ENCODE measurements at places on chromosomes 12 and 14. TPM values are rescaled to one million over a fixed set of nuclear protein-coding genes. Genes with fewer than 3 reads are reported as not detected.

DNA sequence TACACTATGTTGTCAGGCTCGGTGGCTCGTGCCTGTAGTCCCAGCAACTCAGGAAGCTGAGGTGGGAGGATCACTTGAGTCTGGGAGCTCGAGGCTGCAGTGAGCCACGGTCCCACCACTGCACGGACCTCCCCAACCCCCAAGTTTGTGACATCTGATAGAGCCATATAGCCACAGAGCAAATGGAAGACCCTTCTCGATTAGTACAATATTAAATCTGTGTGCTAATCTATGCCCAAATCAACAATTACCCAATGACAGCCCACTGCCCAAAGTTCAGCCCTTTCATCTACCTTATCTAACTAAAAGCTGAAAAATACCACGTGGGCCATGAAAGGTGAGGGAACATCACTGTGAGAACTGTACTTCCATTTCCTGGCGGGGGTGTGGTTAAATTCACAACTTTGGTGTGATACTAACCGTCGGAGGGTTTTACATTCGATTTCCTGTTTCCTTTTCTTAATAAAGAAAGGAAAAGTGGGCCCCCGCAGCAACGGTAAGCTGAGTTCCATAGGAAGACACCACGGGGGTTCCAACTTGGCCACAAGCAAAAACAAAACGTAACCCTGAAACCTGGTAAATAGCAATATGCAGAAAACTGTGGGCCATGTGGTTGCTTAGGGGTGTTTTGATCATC lies 31.2 kb upstream of the FOS start:
- DNase-seq: peak; percentile 86

- no peak for DNase-seq
Observed at GRCh38 chr14:64654246-64654900, 49.9 kb upstream of the PLEKHG3 start.

DNA sequence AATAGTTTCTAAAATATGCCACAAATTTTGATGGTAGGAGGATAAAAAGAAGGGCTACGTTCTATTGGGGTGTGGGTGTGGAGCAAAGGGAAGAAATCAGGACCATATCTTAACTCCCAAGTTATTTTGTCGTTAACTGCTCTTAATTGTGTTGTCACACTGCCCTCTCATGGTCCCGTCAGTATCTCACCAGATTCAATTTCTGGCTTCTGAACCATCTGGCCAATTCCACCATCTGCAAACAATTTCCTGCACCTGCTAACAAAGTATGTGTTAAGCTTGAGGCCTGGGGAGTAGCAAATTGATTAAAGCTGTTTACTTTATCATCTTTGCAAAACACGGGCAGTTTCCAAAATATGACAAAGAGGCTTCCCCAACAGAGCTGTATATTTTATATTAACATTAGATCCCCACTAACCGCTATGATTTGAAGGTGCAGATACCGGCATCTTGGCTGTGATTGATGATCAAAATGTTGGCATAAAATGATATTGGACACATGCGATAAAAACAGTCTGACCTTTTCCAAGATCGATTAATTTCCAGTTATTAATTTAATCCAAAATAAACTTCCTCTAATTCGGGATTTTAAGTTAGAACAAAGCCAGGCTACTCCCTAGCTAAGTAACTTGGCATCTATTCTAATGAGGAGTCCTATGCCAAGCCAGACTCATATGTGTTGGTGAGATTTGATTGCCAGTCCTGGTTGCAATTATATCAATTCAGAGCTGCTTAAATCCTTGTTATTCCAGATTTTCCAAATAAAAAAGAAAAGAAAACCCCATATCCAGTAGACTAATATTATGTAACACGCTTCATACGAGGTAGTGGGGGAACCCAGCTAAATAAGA lies 6.9 kb upstream of the DNM1L start:
- DNase-seq: peak; percentile 31

DNA sequence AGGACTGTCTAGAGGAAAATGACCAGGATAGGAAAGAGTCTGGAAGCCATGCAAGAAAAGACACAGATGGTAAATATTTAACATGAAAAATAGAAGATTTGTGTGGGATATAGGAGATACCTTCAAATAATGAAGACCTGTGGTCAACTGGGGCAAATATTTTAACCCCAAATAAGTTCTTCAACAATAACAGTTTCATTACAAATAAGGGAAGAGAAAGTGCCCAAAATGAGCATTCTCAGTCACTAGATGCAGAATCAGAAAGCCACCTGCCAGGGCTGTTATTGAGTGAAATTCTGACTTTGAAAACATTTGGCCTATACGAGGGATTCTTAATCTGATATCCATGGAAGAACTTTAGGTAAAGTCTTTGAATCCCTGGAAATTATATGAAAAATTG lies 231.2 kb upstream of the PLEKHG7 start:
- DNase-seq: no peak

DNA sequence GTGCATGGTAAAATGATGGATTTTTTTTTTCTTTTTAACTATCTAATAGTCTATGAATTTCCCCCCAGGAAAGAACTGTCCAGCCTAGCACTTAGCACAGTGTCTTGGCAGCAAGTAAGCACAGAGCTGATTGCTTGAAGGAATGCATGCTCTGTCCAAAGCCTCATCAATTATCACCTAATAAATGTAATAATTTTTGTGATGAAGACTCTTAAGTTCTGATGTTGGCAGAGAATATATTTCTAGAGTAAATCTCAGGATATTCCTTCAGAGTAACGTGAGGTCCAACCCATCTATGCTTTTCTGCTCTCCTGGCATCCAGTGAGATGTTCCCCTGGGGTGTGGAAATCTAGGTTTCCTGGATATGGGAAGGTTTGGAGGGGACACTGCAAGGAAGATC lies 152.4 kb downstream of the TMX1 start:
- DNase-seq: no peak

DNA sequence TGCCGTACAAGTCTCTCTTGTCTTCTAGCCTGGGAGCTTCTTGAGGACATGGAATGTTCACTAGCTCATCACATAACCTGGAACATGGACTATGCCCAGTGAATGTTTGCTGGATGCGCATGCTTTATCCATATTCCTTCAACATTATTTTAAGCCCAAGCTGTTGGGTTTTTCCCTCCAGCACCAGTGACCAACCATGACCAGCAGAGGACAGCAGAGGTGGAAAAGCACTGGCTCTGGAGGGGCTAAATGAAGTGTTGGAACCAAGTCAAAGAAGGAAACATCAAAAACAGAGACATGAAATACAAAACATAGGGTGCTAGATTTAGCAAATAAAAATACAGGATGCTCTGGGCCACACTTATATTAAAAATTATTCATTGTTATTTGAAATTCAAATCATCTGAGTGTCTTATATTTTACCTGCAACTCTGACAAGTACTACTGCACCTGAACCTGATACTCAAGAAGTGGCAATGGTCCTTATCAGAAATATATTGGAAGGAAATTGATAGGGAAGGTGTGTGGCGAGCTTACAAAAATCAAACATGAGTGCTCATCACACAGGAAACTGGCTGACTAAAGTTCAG lies 23.1 kb upstream of the HELB start:
- peak; percentile 55 for DNase-seq

- no peak for DNase-seq
Observed at GRCh38 chr12:23564451-23565152, 384.9 kb downstream of the SOX5 start.

DNA sequence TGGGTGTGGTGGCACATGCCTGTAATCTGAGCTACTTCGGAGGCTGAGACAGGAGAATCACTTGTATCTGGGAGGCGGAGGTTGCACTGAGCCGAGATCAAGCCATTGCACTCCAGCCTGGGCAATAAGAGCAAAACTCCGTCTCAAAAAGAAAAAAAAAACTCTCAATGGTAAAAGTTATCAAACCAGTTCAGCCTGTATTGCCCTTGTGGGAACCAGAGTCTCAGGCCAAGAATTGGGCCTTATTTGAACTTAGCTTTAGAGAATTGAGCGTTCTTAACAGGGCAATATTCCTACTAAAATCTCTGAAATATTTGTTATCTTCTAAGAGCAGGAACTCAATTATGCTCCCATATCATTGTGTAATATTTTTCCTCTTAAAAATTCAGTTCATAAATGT lies 7.7 kb upstream of the MDM2 start:
- no peak for DNase-seq

GRCh38 chr14:61331992-61332657 lies 10.7 kb downstream of the PRKCH start:
- no peak for DNase-seq

- no peak for DNase-seq
Observed at GRCh38 chr12:16228067-16228466, 49.4 kb downstream of the SLC15A5 start.

- DNase-seq: no peak
Observed at GRCh38 chr12:104243551-104243950, 28.0 kb downstream of the TXNRD1 start.

DNA sequence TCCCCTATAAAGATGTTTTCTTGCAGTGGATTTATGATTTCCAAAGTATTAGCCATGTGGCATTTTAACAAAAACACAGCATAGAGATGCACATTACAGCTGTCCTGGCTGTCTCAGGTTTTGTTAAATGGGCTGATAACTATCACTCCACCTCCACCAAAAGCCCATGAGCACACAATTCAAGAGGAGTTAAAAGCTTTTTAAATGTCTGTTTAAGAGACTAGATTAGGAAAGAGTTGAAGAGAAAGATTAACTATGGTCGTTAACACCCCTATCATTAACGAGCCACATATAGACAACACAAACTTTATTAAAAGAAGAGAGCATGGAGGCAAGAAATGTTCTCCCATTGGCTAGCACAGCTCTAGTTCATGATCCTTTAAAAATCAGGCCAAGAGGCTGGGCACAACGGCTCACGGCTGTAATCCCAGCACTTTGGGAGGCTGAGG lies 14.5 kb downstream of the CBX5 start:
- DNase-seq: no peak

- DNase-seq: no peak
Observed at GRCh38 chr14:28719130-28719529, 47.5 kb upstream of the FOXG1 start.

- DNase-seq: peak; percentile 2
Observed at GRCh38 chr14:105885561-105886320, 359.4 kb downstream of the TMEM121 start.

DNA sequence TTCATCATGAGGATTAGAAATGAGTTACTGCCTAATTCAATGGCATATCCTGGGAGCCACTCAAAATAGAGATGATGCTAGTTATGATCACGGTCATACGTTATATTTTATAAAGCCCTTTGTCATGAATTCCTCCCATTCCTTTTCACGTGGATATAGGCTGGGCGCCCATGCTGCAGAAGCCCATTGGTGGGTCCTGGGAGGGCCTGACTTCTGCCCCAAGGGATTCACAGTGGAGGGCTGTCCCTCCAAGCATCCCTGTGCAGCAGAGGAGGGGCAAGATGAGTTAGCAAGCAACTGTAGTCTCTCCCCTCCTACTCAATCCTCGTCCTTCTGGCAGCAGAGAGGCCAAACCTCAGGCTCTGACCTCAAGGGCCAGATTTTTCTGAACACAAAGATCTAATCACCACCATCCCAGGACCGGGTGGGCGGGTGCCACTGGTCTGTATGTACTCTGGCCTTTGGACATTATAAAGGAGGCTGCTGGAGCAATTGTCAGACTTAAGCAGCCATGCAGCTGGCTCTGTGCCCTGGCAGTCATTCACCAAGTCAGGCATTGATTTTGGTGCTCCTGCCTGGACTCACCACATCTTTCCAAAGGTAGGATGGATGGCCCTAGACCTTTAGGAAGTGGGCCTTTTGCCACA lies 8.6 kb downstream of the GLTP start:
- no peak for DNase-seq

DNA sequence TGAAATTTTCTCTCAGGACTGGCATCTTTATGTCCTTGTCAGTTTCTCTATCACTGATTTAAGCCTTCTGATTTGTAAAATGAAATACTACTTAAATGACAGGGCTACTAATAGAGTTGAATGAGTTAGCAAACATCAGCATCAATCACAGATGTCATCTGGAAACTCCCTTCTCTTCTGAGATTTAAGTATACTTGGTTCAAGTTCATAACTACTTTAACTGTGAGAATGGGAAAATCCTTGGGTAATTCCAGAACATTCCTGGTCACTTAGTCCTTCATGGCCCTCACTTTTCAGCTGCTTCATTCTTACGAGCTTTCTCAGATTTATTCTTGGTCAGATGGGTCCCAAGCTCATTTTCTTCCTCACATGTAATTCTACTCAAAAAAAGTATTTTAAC lies 1655.3 kb upstream of the FLRT2 start:
- no peak for DNase-seq

- DNase-seq: no peak
Observed at GRCh38 chr12:91620992-91621391, 438.4 kb upstream of the DCN start.

GRCh38 chr12:43338848-43339526 lies 213.0 kb downstream of the ADAMTS20 start:
- DNase-seq: no peak

- no peak for DNase-seq
Observed at GRCh38 chr12:125687820-125688219, 622.6 kb downstream of the AACS start.

DNA sequence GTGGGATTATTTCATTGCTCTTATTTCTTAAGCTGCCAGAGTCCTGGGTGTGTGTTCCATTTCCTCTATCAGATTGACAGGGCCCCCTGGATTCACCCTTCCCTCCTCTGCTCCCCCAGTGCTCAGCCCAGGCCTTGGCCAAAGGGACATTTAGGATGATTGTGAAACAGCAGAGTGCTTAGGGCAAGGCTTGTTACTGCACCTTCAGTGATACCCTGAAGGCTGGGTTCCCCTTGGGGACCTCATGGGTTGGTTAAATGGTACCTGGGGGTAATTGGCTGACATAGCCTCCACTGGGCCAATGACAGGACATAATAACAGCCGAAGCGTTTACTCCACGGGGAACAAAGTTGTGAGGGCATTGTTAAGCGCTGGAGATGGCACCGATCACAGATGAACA lies 1.3 kb upstream of the KRT72 start:
- DNase-seq: no peak

The STAB2 gene
- not detected for total RNA-seq

The RAD9B gene
- total RNA-seq: 2.2 TPM

The NYNRIN gene
- total RNA-seq: 0.16 TPM

The IL31 gene
- total RNA-seq: 4.0 TPM

The RASSF9 gene
- total RNA-seq: not detected

The PTPRB gene
- total RNA-seq: not detected

The GSG1 gene
- not detected for total RNA-seq

The KCNK13 gene
- total RNA-seq: not detected

The FITM1 gene
- total RNA-seq: not detected

The FGF23 gene
- not detected for total RNA-seq

The TRIM9 gene
- 2.4 TPM for total RNA-seq

The LHX5 gene
- not detected for total RNA-seq
